ENCODE measurements at places on chromosomes 2 and 18.

DNA sequence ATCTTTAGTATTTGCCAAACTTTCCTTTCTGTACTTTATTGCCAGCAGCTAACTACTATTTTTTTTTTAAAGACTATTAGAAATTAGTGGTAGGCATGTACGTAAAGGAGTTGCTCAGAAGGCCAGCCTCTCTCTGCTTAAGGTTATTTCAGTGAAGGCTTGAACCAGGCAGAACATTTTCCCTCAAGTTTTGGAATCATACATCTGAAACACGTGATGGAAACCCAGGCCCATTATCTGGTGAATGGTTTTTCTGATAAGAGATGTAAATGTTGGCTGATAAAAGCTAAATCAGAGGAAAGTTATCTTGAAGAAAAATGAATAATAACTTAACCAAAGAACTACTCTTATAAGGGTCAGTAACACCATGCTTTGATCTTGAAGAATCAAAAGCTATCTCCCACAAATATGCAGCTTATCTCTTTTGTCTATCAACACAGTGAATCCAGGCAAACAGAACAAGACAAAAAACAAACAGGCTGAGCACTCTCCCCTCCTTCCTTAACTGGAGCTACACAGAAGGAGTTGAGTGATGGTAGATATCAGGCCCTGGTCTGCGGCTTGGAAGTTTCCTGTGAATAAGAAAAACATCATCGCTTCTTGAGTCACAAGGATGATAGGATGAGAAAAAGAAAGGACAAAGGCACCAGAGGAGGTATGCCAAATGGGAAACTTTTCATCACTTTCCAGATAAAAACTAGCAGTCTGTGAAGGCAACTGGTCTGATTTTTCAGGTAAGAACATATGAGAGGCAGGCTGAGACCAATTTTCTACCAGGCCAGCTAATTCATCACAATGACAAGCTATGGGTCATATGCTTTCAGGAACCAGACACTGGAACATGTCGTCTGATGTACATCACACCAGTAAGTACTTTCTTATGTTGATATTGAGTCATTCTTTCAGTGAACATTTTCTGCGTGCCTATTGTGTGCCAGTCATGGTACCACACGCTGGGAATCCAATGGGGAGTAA is 88.4 kb upstream of the STK17B start:
- no peak for DNase-seq

GRCh38 chr2:860259-860855 is 90.3 kb upstream of the SNTG2 start:
- no peak for DNase-seq

- DNase-seq: no peak
These were observed 7.5 kb upstream of the RMDN2 start for GRCh38 chr2:37917281-37918228.

GRCh38 chr2:3044587-3045317 is 332.9 kb downstream of the EIPR1 start:
- DNase-seq: no peak

GRCh38 chr2:121104721-121105141 is 180.3 kb downstream of the TFCP2L1 start:
- no peak for DNase-seq

- DNase-seq: no peak
These were observed 84.6 kb downstream of the LRATD1 start for GRCh38 chr2:14717131-14717530.

DNA sequence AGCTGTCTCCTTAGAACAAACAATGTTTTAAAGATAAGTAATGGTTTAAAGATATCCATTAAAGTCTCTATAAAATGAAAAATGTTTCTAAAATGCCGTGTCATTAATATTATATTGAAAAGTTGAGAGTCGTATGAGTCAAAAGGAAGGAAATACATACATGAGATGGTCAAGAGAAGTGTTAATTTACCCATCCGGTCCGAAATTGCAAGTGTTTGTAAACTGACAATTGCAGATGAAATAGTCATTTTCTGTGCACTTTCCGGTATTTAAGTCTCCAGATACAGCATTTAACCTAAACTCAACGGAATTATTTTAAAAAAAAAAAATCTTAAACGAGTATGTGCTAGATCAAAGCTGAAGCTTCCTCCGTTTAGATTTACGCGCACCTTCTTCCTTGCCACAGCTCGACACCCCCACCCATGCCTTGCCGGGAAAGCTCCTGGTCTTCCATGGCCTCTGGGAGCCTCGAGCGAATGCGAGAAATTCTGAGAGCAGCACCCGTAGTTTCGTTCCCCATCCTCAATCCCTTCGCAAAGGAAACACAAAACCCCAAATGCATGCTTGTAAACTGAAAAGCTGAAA is 1.8 kb downstream of the DSC3 start:
- DNase-seq: no peak

DNA sequence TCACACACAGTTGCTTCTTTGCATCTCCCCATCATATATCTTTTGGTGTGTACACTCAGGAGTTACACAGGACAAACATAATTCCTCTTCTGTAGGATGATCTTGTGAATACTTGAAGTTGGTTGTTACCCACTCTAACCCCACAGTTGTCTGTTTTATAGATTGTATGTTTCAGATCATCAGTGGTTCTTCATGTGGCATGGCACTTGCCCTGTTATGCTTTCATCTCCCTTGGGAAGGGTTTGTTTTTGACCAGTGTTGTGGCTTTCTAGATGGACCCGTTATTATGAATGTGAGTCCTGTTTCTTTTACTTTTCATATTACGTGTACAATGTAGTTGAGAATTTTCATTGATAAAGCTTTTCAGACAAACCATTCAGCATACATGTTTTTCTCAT is 82.0 kb downstream of the ZNF407 start:
- DNase-seq: no peak

DNA sequence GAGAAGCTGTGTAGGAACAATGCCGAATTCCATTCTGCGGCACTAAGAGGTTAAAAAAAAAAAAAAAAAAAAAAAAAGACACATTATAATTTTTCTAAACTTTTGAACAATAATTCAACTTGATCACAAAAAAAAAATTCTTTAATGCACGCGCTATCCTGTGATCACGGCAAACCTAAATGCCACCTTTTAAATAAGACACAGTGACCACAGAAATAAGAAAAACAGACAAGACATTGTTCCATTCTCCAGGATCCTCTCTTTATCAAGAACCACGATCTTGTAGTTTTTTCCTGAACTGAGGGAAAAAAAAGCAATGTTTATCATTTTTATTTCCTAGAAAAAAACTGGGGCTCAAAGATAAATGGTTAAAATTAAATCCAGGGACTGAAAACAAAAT is 9.4 kb downstream of the SUCLG1 start:
- DNase-seq: no peak

GRCh38 chr2:136328207-136328795 is 210.4 kb upstream of the CXCR4 start:
- no peak for DNase-seq

- DNase-seq: no peak
These were observed 364.4 kb upstream of the GCFC2 start for GRCh38 chr2:76075126-76075525.

DNA sequence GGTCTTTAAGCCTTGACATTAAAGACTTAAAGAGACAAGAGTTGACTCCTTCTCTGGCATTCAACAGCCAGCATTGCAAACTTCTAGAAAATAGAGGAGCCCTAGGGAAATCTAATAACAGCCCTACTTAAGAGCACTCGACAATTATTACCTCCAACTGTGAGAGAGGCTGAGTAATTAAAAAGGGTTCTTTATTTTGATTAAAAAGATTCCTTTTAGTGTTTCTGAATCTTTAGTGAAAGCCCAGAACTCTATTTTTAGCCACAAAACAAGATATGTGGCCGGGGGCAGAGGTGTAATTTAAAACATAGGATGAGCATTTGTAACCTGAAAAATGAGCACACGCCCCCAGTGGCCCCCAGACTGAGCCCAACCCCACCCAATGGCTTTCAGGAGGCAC is 222.3 kb downstream of the SMAD2 start:
- no peak for DNase-seq

DNA sequence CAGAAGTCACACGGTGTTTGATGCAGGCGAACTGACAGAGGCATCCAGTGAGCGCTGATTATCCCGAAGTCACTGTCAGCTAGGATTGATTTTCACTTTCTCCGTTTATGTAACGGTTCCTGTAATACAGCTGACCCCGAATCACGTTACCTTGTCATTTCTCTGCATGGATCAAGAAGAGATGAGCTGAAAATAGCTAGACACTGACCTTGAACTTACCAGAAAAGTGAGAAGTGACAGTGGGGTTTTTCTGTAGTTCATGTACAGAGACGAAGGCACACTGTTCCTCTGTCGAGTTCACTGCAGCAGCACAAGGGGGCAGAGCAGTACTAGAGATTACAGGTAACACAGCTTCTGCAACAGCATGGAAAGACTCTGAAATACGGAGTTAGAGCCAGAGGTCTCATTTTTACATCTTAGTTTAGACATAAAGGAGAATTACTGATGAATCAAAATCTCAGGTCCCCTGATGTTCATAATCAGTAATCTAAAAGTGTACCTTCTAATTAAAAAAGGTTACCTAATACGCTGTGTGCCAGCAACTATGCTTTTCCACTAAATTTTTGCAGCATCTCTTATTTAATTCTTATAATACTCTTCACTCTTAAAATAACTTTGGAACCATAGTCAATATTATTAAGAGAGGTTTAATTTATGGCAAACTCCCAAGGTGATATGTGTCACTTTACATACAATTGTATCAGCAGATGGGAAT is 33.1 kb downstream of the ARHGAP15 start:
- peak; percentile 37 for DNase-seq

- DNase-seq: no peak
These were observed 1599.3 kb upstream of the PIK3C3 start for GRCh38 chr18:40355726-40356125.

DNA sequence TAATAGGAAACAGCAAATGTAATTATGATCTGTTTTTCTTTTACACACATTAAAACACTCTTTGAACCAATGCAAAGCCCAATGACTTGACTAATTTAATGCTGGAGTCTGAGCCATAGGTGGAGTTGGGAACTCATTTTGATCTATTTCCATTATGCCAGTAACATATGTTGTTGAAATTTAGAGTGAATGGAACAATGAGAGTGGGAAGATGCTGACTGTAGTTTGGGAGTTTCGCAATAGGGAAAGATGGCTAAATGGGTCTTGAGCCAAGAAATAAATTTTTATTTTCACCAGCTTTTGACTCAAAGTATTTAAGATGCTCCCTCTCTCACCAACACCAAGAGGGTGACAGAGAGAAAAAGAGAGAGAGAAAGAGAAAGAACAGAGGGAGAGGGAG is 246.7 kb downstream of the DLGAP1 start:
- no peak for DNase-seq

DNA sequence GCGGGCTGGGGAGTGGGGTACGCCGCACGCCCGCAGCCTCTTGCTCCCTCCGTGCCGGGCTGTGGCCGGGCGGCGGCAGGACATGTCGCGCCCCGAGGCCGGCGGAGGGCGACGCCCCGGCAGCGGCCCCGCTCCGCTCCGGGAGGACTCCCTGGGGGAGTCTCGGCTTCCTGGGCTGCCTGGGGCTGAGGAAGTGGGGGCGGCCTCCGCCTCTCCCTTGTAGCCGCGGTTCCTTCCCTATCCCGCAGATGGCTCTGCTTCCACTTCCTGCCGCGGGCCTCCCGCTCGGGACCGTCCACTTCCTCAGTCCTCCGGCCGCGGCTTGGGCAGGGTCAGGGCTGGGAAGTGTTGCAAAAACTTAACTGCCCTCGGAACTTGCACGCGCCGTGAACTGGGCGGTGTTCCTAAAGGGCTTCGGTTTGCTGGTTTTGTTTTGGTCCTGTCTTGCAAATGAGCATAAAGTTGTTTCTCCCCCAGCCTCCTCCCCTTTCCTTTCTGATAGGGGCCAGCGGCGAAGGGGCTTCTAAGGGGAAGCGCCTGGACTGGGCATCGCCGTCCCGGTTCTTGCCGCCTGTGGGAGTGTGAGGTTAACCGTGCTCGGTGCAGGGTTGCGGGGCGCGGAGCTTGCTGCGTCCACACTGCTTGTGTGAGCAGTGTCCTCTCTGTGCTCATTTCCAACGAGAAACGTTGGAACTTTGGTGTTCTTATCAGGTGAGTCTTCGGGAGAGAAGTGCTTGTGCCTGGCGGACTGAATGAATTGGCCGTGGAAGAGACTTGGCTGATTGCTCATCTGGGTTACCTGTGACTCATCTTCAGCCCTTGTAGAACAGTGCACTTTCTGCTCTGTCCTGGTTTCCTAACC is 600 bp downstream of the RALB start:
- peak; percentile 45 for DNase-seq

GRCh38 chr2:62309465-62310091 is 113.7 kb downstream of the B3GNT2 start:
- no peak for DNase-seq

GRCh38 chr18:74524097-74524496 is 10.2 kb upstream of the CNDP1 start:
- DNase-seq: peak; percentile 7

GRCh38 chr2:176769021-176769420 is 443.6 kb upstream of the HNRNPA3 start:
- DNase-seq: no peak

- no peak for DNase-seq
These were observed 50.8 kb downstream of the SUMO1 start for GRCh38 chr2:202187570-202187969.

- DNase-seq: no peak
These were observed 8.2 kb upstream of the GPR17 start for GRCh38 chr2:127637725-127638252.

DNA sequence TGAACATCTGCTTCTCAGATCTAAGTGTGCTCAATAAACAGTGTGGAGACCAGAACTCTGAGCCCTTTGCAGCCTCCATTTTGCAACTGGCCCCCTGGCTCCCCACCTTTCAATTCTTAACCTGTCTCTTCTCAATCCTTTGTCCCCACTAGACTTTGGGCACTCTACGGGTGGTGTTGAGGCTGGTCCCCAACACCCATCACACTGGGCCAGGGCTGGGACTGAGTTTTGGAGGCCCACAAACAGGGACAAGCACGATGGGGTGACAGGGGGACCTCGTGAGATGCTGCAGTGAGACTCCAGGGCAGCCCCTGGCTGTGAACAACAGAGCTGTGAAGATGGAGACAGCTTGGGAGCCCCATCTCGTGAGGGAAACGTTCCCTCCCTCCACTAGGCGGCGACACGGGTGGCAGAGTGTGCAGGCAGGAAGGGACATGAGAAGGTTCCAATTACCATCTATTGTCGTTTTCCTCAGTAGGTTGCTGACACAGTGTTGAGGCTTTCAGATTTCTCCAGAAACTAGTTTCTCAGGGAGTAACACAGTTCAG is 1.2 kb downstream of the ANKMY1 start:
- no peak for DNase-seq

GRCh38 chr2:228590681-228591080 is 409.2 kb upstream of the SPHKAP start:
- no peak for DNase-seq

- DNase-seq: no peak
These were observed 11.8 kb downstream of the VIL1 start for GRCh38 chr2:218430721-218431120.

DNA sequence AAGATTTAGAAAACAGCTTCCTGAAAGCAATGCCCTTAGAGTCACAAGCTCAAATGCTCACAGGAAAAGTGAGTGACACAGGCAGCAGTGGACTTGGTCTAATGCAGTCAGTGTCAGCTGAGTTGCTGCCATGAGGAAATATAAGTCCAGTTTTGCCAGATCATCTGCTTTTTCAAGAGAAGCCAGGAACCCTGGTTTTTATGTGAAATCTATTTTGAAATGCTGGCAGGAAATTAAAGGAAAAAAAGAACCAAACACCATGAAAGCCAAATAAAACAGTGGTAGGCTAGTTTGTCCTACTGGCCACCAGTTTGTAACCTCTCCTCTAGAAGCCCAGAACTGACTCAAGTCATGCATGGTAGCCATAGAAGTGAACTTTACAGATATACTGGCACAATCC is 109.2 kb downstream of the THADA start:
- DNase-seq: no peak

- DNase-seq: no peak
These were observed 241.6 kb downstream of the SEPTIN10 start for GRCh38 chr2:109372171-109372568.

- no peak for DNase-seq
These were observed 263.5 kb downstream of the ZNF407 start for GRCh38 chr18:74861154-74861553.

Data from NCI-H774 (cell line).